Stimulated activated CD8-positive, alpha-beta memory T cell treated with anti-CD3 and anti-CD28 coated beads, Interleukin-2, amount 100 ng/mL, for 48 hours (primary cell): ENCODE measurements at places on chromosomes 3 and 15.

DNA sequence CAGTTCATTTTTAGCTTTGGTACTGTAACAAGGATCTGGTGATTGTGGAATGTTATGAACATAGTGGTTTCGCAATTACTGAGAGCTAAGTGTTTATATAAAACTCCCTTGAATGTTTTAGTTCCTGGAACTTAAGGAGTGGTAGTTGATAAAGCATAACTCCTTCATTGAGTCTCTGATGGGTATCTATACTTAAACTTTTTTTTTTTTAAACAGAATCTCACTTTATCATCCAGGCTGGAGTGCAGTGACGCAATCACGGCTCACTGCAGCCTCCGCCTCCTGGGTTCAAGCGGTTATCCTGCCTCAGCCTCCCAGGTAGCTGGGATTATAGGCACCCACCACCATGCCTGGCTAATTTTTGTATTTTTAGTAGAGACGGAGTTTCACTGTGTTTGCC is 11.3 kb downstream of the PRKCI start:
- no peak for DNase-seq

DNA sequence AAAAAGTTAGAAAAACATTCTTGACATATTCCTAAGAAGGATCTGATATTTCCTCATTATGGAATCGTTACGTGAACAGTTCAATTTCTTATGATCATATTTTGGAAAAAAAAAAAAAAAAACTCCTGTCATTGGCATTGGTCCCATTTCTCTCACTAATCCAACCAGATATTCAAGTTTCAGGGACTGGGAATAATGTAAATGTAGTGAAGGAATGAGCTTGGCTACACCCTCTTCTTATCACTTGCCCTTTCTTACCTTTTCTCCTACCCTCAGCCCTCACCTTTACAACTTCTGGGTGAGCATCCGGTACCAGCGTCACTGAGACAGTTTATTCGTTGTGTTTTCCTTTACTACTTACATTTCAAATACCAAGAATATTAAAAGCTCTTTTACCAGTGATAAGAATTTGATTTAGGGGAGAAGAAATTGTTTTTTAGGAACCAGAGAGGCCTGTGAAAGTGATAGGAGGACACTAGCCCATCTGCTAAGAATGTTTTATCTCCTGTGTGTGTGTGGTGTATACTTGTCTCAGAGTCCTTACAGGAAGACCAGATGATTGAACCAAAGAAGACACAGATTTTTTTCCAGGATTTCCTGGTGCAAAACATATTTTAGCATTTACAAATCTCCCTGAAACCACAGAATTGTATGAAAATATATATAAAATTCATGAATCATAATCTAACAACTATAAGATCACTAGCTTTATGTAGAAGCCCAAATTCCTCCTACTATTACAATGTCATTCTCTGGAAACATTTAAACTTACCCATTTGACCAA is 946.7 kb downstream of the ZPLD1 start:
- no peak for DNase-seq

- DNase-seq = no peak
Measured at GRCh38 chr3:106328224-106328623, 459.4 kb upstream of the CBLB start.

- no peak for DNase-seq
Measured at GRCh38 chr3:59654480-59655417, 604.9 kb upstream of the CFAP20DC start.

DNA sequence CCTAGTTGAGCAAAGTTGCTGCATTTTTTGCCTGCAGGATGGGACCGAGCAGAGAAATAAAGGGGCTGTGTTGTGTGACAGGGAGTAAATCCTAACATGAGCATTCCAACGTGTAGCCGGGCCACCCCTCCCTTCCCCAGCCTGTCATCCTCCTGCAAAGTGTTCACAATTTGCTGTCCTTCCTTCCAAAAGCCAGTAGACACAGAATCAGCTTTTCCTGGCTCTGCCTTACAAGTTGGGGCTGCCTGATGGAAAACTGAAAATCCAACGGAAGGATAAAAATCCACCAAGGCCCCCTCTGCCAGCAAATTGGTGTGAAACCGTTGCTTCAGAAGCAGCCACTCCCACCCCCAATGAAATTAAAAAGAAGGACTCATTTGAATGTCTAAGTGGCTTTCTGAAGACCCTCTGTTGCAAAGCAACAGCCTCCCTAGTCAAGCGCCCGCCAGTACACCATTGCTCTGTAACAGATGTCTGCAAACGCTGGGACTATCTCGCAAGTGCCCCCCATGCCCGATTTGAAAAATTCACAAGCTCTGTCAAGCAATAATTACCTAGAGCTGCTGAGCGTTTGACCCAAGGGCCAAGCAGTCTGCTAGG is 665 bp downstream of the FRMD4B start:
- DNase-seq = no peak

- DNase-seq = peak; percentile 49
Measured at GRCh38 chr3:44554626-44555592, at the start of gene ZKSCAN7. TSS of gene ZKSCAN7 (plus strand) at chr3:44555193. CDS start at chr3:44557048, 1,855 bp downstream.

- DNase-seq = no peak
Measured at GRCh38 chr3:25071846-25072245, 356.2 kb upstream of the RARB start.
